ENCODE measurements at places on chromosomes 7 and 10.
A peak's percentile ranks its signal among the peaks of the same experiment; 100 is the strongest.

DNA sequence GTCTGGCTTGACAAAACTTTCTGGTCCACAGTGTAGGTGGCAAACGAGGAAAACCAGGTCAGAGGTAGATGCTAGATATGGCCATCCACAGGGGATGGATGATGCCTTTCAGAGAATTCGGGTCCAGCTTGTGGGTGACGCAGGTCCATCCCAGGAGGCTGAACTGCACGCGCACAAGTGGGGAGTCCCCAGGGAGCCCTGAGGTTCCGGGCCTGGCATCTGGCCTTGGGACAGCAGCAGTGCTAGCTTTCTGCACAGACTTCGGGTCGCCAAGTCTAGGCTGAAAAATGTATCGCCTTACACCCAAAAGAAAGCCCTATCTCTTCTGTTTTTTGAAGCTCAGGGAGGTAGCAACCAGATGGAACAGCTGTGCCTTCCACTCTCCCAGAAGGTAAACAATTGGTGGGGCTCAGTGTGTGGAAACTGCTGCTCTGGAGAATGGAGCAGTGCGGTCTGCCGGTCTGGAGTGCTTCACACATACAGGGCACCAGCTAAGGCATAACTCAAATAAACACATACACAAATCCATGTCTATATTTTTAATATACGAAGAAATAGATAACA lies 119.3 kb upstream of the ACBD5 start:
- peak; percentile 65 for DNase-seq

GRCh38 chr10:30980951-30981616 lies 50.6 kb downstream of the ZNF438 start:
- peak; percentile 15 for DNase-seq

DNA sequence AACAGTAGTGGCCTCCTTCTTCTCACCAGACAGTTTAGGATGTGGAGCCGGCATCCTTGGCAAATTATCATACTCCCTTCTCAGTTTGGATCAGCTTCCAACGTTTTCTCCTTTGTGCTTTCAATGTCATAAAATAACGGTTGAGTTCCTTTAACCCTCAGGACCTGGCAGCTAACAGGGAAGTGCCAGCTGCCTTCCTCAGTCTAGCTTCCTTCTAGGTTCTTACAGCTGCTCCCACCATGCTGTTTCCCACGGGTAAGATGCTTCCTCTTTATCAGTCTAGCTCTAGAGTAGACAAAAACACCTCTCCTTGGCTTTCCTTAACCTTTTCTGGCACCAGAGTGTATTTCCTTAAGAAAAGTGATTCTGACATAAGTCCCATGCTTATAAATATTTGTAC lies 33.2 kb downstream of the BLVRA start:
- no peak for DNase-seq

GRCh38 chr7:137978464-137979237 lies 23.2 kb downstream of the CREB3L2 start:
- no peak for DNase-seq

GRCh38 chr10:5840314-5841307 lies 27.4 kb upstream of the GDI2 start:
- DNase-seq: no peak

- no peak for DNase-seq
Measured at GRCh38 chr7:11843113-11843765, 11.2 kb upstream of the THSD7A start.

DNA sequence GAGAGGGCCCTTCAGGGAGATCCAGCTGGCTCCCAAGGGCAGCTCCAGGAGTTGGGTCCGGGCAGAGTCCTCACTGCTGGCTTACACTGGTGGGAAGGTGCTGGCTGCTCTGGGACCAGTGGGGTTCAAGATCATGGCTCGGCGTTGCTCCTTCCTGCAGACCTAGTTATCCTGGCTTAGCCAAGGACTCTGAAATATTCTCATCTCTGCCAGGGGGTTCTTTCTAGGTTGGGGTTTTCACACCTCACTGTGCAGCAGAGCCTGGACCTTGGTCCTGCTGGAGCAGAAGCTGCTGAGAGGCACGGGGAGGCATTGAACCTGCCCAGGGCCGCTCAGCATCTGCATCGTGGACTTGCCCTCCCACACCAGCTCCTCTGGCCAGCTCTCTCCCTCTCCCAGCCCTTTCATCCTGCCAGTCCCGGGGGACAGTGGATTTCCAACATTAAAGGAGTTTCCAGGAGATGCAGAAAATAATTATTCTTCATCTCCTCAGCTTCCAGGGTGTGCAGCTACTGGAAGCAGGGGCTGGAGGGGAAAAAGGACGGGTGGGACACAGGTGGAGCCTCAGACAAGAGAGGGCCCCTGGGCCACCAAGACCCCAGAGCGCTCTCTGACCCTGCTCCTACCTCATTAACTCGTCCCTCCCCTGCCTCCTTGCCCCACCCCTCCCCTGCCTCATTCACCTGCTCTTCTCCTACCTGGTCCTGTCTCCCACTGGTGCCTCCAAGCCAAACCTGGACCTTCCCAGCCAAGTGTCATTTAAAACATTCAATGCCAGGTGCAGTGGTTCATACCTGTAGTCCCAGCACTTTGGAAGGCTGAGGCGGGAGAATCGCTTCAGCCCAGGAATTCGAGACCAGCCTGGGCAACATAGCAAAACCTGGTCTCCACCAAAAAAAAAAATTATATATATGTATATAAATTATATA lies 42.5 kb downstream of the JAKMIP3 start:
- no peak for DNase-seq

DNA sequence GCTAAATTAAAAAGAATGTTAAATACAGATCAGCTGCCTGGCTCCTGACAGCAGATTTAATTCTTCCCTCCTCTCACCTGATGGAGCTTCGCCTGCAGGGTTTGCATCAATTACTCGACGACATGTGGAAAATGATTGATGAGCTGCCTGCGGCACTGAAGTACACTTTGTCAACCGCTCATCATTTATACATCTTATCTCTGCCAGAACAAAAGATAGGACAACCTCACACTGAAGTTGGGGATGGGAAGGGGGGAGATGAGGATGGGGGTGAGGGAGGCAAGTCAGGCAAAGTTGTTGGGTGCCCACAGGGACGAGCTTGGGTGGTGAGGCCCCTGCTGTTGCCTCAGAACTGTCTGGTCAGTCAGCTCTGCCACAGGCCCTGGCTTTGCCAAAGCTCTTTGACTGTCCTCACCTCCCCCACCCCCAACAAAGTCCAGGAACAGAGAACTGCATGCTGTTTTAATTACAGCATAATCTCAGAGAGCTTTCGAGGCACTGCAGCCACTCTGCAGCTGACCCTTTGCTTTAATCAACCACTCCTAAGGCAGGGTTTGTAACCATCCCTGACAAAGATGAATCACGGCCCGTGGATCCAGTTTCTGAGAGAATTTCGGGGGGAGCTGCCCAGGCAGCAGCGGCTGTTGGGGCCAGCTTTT lies 702.3 kb downstream of the LRMDA start:
- no peak for DNase-seq

DNA sequence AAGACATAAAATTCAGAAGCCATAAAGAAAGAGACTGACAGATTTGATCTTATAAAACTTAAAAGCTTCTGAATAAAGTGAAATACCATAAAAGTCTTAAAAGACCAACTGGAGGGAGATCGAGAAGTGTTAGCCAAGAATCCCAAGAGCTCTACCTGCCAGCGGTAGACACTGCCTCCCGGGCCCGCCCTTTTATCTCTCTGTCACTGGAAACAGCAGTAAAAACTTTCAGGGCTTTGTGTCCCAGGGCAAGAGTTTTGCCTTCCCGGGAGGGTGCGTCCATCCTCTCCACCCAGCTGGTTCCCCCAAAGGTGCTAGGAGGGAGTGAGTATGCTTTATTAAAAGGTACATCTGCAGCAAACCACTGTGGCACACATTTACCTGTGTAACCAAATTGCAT lies 5.8 kb downstream of the PLA2G12B start:
- no peak for DNase-seq

GRCh38 chr10:72298592-72299519 lies 25.1 kb downstream of the DDIT4 start:
- DNase-seq: no peak
